ENCODE measurements at places on chromosomes 12 and 14.

DNA sequence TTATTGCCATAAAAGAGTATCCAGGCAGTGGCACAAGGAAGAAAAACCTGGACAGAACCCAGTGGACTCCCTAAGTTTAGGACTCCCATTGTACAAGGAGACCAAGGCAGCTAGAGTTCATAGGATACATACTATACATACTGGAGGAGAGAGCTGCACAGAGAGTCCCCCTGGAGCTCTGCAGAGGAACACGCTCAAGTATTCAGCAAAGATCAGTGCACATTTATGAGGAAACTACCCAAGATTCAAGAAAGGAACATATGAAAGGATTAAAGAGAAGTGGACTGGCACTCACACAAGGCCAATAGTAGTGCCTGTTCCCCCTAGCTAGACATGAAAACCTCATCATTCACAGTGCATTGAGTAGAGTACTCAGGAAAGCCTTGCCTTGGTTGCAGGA, 43.0 kb upstream of the CHPT1 start:
- DNase-seq, result no peak

GRCh38 chr14:101965181-101965544, 790 bp downstream of the DYNC1H1 start:
- DNase-seq, result peak; percentile 40

DNA sequence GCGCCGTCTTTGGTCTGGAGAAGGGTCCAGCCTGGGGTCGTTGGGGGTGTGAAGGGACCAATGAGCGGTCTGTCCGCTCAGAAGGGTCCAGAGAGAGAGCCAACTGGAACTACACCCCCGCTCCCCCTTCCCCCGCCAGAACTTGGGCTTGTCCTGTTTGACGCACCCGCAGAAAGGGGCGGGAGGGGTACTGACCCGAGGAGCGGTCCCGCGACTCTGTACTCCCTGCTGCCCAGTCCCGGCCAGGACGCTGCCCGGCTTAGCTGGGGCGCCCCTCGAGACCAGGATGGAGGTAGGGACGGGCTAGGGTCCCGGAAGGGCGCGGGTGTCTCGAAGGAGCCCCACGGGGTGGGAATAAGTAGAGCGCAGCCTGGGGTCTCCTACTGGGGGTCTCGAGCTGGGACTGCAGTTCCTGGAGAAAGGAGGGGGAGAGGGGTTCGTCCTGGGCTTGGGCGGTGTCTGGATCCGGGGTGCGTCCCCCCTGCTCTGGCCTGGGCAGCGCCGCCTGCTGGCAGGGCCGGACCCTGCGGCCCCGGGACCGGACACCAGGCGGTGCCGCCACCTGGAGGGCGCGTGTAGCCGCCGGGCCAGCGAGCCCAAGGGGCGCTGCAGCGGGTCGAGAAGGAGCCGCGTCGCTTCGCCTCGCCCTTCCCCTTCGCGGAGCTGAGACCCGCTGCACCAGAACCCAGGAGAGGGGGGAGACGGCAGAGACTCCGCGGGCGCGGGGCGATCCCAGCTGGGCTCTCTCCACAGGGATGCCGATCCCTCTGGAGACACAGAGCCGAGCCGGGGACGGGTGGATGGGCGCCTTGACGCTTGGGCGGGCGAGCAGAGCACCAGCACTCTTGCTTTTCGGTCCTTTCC, 3.8 kb upstream of the CACNB3 start:
- peak; percentile 46 for DNase-seq

GRCh38 chr14:77659831-77660230, 43.4 kb upstream of the SPTLC2 start:
- DNase-seq, result no peak

DNA sequence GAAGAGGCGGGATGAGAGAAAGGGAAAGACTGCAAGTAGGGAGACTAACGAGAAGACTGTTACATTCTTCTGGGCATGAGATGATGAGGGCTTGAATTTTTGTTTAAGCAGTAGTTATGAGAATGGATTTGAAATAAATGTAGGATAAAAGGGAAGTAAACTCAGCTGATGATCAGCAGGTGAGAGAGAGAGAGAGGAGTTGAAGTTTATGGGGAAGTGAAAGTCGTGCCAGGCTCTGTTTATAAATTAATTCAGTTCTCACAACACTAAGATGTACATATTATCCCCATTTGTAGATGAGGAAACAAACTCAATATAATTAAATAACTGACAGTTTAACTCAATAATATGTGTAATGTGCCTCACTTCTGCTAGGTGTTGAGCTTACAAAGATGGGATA, 170.0 kb upstream of the RMST start:
- no peak for DNase-seq

All from stimulated activated CD4-positive, alpha-beta T cell treated with anti-CD3 and anti-CD28 coated beads, Interleukin-12 subunit alpha, Interleukin-12 subunit beta, amount 100 ng/mL, for 24 hours (primary cell).